Lower lobe of right lung (tissue), 2 donors: ENCODE measurements at places on chromosomes 7 and 10. TPM values are rescaled to one million over a fixed set of nuclear protein-coding genes. Genes with fewer than 3 reads are reported as not detected.

DNA sequence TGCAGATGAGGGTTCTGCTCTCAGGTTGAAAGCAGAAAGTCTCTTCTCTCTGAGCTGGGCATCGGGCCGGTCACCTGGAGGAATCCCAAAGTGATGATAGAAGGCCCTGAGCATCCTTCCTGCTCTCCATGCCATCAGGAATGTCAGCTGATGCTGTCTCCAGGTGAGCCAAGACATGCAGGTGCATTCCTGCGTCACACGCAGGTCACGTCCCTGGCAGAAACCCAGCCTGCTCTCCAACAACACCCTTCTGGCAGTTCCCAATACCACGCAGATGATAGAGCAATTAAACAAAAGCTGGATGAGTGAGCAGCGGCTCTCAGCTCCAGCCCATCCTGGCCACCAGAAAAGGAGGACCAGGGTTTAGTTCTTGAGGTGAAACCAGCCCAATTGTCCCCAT is 6.9 kb upstream of the WIPI2 start:
- DNase-seq = no peak

DNA sequence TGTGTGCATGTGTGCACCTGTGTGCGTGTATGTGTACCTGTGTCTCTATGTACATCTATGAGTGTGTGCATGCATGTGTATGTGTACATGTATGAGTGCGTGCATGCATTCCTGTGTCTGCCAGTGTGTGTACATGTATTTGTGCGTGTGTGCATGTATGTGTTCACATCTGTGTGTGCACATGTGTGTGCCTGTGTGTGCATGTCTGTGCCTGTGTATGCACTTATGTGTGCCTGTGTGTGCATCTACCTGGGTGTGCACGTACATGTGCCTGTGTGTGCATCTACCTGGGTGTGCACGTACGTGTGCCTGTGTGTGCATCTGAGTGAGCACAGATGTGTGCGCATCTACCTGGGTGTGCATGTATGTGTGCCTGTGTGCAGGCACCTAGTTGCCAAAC is 102.2 kb upstream of the DIP2C start:
- no peak for DNase-seq

DNA sequence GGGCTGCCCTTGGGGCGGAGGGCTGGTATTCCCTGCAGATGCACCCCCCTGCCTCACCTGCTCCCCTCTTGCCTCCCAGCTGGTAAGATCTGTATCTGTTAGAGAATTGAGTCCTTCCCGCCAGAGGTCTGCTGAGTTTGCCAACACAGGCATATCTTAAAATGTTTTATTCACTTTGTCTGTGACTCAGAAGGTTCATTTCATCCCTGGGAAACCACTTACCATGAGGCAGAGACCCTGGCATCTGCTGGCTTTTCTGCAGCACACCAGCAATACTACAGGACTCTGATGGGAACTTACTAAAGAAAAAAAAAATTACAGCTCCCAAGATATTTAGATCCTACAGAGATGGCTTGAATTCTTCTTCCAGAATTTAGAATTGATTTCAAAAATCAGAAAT is 131.3 kb downstream of the PLPP4 start:
- DNase-seq = no peak

Gene CASTOR2
- total RNA-seq = 9.0 TPM
